GM06990 (cell line): ENCODE measurements at places on chromosomes 11 and 22.

- no peak for DNase-seq
Observed at GRCh38 chr11:47461876-47462275, 12.9 kb upstream of the RAPSN start.

GRCh38 chr11:63761931-63762653 is 6.5 kb downstream of the ZFTA start:
- peak; percentile 9 for DNase-seq

DNA sequence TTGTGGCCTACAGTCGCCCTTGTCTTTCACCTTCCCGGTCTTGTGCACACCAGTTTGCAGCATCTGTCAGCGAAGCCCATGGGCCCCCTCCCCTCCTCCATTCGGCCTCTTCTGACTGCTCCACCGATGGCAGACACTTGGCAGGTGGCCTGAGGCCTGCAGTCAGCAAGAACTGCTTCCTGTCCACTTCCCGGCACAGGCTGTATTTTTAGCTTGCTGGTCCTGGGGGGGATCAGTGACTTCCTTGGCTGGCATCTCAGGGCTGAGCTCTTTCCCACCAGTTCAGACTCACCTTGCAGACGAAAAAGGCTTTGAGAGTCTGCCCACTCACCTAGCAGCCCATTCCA is 106.4 kb downstream of the SYN3 start:
- no peak for DNase-seq

- DNase-seq: no peak
Observed at GRCh38 chr22:19822301-19823117, 32.2 kb downstream of the GNB1L start.

GRCh38 chr22:20403779-20404140 is 9.8 kb downstream of the ZNF74 start:
- DNase-seq: no peak
